Natural killer cell treated with Interleukin-12 subunit alpha and Interleukin-12 subunit beta and Interleukin-15 and Interleukin-18, amount 100 ng/mL, for 72 hours (primary cell): ENCODE measurements at places on chromosomes 2 and 18. TPM values are rescaled to one million over a fixed set of nuclear protein-coding genes. Genes with fewer than 3 reads are reported as not detected.

PROM2 gene
- total RNA-seq, result 0.95 TPM

DNA sequence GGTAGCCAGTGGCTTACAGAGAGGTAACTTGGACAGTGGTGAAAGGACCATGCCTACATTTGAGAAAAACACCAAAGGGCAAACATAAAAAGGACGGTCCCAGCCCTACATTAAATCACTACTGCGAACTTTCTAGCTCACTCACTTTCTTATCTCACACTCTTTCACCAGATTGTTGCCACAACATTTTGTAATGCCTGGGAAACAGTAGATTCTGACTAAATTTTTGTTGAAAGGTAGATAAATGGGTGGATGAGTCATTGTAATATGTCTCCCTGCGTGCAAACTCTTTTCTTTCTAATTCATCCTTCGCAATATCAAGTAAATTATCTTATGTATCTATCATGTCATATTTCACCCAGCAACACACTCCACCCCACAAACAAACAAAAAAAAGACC lies 192.2 kb downstream of the IRS1 start:
- no peaks in the 10 kb centered on the region for H3K36me3 ChIP-seq
- H3K4me1 ChIP-seq, result no peaks in the 10 kb centered on the region
- DNase-seq, result no peak
- no peak overlapping the region for H3K4me3 ChIP-seq
- peaks cover 3% of the 10 kb centered on the region for H3K27me3 ChIP-seq

- no peak overlapping the region for H3K27ac ChIP-seq
- H3K4me1 ChIP-seq, result no peaks in the 10 kb centered on the region
- DNase-seq, result no peak
- H3K4me3 ChIP-seq, result no peak overlapping the region
Observed at GRCh38 chr2:111946294-111947114, 48.1 kb downstream of the MERTK start.

GRCh38 chr2:207137596-207138337 lies 28.0 kb downstream of the KLF7 start:
- peaks cover 2% of the 10 kb centered on the region for H3K27me3 ChIP-seq
- no peak overlapping the region for H3K27ac ChIP-seq
- DNase-seq, result no peak
- peaks cover 7% of the 10 kb centered on the region for H3K36me3 ChIP-seq

GRCh38 chr2:118668431-118669424 lies 178.7 kb downstream of the EN1 start:
- no peak overlapping the region for H3K4me3 ChIP-seq
- no peak overlapping the region for H3K27ac ChIP-seq
- H3K27me3 ChIP-seq, result peaks cover 12% of the 10 kb centered on the region
- H3K36me3 ChIP-seq, result no peaks in the 10 kb centered on the region
